Stimulated activated CD4-positive, alpha-beta T cell treated with anti-CD3 and anti-CD28 coated beads, Interleukin-4, amount 100 ng/mL, for 48 hours (primary cell): ENCODE measurements at places on chromosomes 11 and 22.

DNA sequence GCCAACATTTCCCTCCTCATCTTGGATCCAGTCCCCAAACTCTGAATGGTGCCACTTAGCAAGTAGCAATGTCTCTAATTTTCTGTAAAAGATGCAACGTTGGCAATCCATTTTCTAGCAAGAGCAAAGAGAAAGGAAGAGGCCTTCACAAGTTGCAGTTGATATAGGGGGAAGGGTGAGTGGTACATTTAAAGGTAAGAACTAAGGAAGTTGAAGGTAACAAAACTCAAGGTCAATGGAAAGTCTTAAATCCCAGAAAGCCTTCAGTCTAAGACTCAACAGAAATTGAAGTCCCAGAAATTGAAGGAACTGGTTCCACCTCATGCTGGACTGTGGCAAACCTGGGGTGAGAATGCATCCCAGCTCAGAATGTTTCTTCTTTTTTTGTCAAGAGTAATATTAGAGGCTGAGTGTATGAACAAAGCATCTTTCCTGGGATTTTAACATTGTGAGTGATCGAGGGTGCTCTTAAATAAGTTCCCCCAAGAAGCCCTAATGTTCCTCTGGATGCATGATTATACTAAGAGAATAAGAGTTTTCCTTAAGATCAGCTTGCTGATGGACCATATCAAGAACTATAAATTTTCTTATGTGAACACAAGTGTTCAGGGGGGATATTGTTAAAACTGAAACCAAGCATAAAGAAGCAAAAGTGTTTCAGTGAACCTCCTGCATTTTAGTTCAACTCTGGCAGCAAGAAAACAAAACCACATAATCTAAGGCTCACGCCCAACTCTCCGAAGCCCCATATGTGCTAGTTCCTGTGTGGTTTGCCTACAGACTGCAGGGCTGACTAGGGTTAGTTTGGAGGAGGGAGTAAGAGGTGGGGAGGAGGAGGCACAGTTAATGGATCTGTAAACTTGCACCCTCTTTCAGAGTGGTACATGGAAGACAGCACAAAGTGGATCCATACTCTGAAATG is at the start of gene GRAP2:
Gene GRAP2 (plus strand): TSS at position 779 of the 922 bp plus-strand sequence. CDS start 46,023 bp downstream, outside the sequence.
- no peak for DNase-seq

- no peak for DNase-seq
These were observed 271.8 kb upstream of the MTNR1B start for GRCh38 chr11:92697461-92698312.

DNA sequence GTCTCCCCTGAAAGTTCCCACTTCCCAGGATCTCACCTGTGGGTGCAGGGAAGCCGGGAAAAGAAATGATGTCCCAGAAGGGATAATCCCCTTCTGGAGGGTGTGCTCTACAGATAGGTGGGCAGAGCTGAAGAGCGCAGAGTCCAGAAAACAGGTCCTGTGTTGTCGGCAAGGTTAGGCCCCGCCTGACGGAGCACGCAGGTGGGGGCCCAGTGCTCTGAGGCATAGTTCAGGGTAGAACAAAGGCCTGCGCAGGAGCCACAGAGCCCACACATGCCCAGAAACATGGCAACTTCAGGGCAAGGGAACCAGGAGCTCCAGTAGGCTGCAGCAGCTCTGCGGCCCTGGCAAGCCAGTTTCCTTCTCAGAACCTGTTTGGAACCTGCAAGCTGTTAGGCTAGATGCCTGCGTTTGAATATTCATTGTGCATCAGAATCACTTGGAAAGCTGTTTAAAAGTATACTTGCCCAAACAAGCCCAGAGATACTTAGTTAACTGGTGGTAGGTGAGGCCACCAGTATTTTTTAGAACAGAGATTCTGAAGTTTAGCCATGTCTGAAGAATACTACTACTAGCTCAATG is 386.6 kb downstream of the BUD13 start:
- no peak for DNase-seq

- DNase-seq: no peak
These were observed 269.8 kb downstream of the DDX10 start for GRCh38 chr11:108934696-108935095.

- peak; percentile 33 for DNase-seq
These were observed 26.7 kb upstream of the TOLLIP start for GRCh38 chr11:1335811-1336761.

DNA sequence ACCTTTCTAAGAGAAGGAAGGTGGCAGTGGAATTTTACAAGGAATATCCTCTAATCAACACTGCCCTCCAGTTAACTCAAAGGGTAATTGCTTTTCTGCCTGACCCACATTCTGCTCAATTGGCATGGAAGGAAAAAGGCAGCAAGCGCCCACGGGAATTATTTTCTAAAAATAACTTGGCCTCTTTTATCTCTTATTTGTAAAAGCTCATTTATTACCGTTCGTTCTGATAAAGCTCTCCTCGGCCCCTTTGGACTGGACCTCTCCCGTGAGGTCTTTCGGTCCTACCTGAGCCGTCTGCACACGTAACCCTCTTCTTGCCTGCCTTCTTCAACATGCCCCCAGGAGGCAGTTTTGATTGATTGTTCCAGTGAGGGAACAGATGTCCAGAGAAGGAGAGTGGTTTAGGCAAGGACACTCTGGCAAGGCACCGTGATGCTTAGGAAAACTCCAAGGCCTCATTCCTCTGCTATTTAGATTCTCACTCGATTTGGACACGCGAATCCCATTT is 53.2 kb upstream of the CRTAM start:
- no peak for DNase-seq

DNA sequence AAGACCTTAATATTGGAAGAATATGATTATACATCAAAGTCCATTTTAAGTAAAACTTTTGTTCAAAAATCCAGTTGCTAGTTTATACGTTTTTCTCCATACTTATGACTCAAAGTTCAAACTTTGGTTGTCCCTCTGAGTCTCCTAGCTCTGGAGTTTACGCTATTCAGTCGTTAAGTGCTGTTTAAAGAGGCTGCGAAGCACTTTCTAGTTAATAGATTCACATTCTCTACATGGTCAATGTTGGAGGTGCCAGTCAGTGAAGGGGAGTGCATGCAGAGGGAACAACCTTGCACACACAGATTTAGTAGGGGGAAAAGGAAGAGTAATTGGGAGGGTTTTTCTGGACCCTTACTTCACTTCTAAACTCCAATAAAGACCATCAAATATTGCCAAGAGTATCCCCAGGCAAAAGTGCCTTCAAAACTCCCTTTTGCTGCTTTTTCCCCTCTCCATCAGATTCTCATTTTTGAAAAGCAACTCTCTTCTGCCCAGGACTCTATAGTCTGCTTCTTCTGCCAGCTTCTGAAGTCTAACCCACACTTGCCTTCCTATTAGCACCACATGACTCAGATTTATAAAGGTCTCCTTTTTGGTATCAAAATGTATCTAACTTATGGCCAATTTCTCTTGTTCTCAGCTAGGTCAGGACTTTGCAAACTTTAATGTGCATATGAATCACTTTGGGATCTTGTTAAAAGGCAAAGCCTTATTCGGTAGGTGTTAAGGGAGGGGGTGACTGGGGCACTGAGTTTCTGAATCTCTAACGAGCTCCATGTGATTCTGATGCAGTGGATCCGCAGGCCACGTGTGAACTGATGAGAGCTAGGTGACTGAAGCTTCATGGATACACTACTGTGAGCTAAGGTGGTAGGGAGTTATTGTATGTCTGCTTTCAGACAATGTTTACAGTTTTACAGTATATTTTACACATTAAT is 96.2 kb upstream of the MTMR2 start:
- DNase-seq: no peak

DNA sequence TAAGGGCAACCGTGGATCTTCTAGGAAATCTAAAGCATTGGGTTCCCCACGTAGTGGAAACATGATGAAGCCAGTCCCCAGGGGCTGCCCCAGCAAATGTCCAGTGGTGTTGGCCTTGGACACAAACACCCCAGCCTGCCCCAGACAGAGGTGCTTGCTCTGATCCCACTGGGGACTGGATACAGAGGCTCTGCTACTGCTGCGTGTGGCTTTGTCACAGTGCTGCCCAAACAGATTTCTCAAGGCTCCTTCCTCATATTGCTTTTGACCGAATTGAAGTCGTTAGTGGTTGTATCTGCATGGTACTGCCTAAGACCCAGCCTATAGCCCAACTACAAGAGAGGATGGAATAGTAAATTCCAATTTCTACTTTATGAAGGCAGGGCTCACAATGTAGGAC is 40.1 kb upstream of the CD44 start:
- no peak for DNase-seq

GRCh38 chr11:66115638-66116301 is 45.7 kb downstream of the PACS1 start:
- DNase-seq: no peak

- DNase-seq: peak; percentile 28
These were observed 34.7 kb downstream of the ATG16L2 start for GRCh38 chr11:72848846-72849466.

GRCh38 chr11:111006227-111006626 is 239.3 kb upstream of the POU2AF2 start:
- no peak for DNase-seq

GRCh38 chr22:23145878-23146470 is 697 bp downstream of the RAB36 start:
- DNase-seq: no peak

GRCh38 chr11:134684576-134684975 is 272.5 kb upstream of the B3GAT1 start:
- no peak for DNase-seq

GRCh38 chr11:130215531-130216220 is 56.1 kb downstream of the ST14 start:
- DNase-seq: no peak

- DNase-seq: no peak
These were observed 1447.5 kb downstream of the BRD1 start for GRCh38 chr22:48380016-48380665.

DNA sequence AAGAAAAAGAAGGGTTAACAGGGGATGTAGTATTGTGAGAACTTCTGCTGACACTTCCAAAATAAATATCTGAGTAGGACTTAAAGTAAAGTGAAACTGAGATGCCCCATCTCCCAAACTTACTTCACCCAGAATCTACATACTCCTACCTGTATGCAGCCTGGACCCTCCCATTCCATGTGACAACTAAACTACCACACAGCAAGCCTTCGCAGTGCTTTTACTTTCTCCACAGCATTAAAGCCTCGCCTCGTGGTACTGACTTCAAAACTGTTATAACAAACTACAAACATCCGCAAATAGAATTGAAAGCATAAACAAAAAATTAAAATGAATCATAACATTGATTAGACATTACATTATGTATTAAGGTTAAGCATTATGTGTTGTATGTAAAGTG is 985 bp downstream of the MPZL2 start:
- no peak for DNase-seq

DNA sequence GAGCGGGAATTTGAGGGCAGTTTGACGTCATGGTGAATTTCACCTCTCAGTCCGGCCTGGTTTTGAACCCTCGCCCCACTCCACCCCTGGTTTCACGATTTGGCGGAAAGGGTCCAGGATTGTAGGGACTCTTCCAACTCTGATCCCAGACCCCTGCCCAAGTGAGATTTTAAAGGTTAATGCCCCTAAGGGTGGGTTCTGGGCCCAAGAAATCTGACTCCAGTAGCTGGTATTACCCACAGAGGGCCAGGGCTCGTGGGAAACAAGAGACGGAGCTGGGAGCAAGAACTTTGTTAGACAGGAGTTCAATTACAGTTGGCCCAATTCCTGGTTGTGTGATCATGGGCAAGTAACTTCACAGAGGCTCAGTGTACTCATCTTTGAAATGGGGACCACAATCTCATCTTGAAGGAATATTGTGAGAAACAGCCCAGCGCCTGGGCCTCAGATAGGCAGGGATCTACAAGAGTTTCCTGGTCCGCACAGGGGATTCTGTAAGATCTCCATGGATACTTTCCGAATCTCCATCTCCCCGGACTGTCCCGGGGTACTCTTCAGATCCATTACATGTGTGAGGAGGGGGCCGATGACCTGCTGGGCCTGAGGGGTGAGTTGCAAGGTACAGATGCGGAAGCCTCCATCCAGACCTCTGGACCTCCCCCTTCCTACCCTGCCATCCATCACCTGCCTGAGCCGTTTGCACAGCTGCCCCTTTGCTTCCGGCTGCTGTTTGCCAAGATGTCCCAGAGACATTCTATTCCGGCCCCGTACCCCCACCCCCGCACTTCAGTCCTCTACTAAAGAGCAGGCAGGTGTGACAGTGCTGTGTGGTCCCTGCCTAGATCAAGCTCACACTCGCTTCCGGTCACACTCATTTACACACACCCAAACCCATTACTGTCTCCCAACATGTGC is 687 bp upstream of the CALCA start:
- no peak for DNase-seq

DNA sequence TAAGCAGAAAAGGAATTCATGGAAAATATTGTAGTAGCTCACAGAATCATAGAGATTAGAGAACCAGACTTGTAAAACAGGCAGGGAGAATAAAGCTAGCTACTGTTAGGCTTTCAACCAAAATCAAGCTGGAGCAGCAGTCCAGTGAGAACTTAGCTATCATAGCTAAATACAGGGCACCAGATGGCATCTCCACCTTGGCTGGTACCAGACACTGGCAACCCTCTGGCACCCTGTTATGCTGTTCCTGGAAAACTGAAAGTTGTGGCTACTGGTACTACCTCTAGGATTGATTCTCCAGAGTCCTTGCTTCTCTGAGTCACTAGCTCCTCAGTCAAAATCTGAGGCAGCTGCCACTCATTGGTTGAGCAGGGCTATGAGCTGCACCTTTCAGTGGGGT is 6.0 kb upstream of the DRD2 start:
- no peak for DNase-seq

- DNase-seq: peak; percentile 14
These were observed 587 bp downstream of the DENND5A start for GRCh38 chr11:9264316-9265210.

- no peak for DNase-seq
These were observed 489.6 kb downstream of the MN1 start for GRCh38 chr22:27311698-27312550.

DNA sequence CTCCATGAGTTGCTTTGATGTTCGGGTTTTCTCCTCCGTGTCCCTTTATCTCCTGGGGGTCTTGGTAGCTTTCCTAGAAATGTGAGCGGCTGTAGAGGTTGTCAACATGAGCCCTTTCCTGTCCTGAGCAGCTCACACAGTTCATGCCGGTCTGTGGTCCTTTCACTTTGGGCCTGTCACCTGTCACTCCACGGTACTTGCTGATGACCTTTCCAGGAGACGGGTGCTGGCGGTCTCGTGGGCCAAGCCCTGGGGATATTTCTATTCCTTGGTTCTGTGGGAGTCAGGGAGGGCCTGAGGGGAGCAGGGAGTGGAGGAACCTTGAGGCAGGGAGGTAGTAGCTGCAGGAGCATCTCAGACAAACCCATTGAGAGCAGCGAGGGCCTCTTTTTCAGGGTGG is 20.9 kb upstream of the FGF4 start:
- DNase-seq: no peak

DNA sequence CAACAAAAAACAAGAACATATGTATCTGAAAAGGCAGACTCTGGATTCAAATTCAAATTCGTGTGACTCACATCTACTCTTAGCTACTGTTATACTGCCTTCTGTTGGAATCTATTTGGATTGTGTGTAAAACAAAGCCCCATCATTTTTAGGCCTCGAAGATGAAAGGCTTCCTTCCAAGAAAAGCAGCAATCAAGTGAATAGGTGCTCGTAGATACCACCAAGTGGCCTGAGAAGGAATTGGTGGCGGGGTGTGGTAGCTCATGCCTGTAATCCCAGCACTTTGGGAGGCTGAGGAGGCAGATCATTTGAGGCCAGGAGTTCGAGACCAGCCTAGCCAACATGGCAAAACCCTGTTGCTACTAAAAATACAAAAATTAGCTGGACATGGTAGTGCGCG is 4.2 kb downstream of the GRAMD1B start:
- DNase-seq: no peak

- DNase-seq: peak; percentile 71
These were observed 14.7 kb downstream of the GGA1 start for GRCh38 chr22:37623075-37624016.
